ENCODE measurements at places on chromosomes 11 and 22.

GRCh38 chr22:20750461-20751184 is 23.3 kb upstream of the SERPIND1 start:
- DNase-seq: peak; percentile 86

DNA sequence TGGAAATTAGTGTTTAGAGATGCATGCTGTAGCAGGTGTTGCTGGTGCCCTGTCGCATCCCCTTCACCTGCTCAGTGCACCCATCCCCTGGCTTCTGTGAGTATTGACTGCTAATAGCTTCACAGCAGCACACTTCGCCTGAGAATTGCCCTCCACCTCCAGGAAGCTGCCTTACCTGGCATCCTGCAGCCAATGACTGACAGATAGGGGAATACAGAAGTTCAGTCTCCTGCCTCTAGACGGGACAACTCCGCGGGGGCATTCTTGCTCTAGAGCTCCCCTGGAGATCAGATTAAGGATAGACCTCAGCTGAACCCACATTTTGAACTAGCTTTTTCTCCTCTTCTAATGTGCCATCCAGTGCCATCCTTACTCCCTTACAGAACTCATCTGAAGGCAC is 9.3 kb upstream of the CD3E start:
- DNase-seq: no peak

DNA sequence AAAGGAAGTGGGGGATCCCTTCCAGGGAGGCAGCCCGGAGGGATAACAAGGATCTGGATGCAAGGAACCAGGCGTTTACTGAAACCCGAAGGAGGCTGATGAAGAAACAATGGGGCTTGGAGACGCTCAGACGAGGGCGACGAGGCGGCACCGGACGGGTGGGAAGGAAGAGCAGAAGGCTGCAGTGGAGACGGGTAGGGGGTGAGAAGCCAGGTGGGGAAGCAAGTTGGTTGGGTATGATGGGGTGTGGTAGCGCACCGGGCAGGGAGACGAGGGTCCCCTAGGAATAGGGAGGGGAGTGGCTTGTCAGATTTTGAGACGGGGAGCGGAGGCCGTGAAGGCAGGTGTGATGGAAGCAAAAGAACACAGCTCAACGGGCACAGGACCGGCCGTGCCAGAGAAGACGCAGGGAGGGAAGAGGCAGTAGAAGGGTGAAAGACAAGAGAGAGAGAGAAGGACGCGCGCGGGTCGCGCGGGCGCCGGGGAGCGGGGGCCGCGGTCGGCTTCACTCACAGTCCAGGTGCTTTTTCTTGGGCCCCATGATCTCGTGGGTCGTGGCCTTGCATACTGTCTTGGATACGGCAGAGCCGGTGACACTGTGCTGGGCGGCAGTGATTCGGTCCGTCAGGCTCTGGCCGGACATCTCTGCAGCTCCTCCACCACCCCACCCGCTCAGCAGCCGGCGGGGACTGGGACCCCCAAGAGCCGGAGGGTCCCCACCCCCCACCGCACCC is 579 bp downstream of the PICALM start:
- DNase-seq: peak; percentile 36

- DNase-seq: no peak
Measured at GRCh38 chr11:27248576-27249509, 114.2 kb downstream of the CCDC34 start.

DNA sequence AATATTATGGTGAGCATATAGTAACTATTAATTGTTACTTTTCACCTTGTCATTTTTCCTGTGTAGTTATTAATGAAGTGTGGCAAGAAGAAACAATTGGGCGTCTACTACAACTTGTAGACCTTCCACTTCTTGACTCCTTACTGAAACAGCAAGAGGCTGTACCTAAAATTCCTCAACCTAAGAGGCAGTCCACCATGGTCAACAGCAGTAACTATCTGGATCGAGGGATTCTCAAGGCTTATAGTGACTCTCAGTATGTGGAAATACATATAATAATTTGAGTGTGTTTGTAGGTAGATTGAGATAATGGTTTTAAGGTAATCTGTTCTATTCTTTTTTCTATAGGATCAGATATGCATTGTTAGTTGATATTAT is 10.8 kb upstream of the TCP11L1 start:
- DNase-seq: no peak

DNA sequence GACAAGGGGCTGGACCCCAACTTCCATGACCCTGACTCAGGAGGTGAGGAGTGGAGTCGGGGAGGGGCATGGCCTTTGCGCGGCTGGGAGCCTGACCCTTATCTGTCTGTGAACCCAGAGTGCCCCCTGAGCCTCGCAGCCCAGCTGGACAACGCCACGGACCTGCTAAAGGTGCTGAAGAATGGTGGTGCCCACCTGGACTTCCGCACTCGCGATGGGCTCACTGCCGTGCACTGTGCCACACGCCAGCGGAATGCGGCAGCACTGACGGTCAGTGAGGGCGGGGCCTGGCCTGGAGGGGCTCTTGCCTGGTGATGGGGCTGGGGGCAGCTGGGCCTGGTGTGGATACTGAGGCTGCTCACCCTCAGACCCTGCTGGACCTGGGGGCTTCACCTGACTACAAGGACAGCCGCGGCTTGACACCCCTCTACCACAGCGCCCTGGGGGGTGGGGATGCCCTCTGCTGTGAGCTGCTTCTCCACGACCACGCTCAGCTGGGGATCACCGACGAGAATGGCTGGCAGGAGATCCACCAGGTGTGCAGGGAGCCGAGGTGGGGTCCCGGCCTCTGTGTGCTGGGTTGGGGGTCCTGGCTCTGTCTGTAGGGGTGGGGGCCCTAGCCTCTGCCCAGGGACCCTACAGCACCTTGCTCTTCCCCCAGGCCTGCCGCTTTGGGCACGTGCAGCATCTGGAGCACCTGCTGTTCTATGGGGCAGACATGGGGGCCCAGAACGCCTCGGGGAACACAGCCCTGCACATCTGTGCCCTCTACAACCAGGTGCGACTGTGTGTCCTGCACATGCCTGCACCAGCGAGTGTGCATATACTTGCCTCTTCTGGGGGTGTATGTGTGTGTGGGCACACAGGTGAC is 6.3 kb downstream of the SHANK3 start:
- DNase-seq: no peak

- peak; percentile 24 for DNase-seq
Measured at GRCh38 chr11:120929664-120930154, 94.2 kb upstream of the TBCEL start.

DNA sequence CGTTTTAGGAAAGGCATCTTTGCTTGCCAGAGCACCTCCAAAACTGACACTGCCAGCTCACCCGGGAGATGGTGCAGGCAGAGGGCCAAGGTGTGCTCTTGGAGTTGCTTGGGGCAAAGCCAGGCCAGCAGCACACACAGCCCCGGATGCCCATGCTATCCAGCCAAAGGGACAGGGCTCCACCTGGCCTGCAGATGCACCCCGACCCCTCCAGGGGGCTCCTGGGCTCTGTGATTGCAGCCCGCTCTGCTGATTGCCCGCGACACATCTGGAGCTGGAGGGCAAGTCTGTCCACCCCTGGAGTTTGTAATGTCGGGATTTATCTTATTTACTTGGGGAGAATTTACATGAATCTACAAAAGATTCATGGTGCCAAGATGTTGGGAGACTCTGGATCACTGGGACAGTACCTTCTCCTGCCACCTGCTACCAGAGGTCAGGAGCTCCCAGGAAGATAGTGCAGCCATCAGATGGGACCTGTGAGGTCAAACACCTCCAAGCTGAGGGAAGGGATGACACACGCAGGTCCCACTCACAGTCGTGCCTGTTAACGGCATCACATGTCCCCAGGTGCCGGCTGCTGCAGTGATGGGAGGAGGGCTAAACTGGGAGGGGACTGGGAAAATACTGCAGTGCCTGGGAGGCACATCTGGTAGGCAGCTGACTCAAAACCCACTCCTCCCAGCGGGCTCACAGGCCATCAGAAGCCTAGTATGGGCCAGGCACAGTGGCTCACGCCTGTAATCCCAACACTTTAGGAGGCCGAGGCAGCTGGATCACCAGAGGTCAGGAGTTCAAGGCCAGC is 17.2 kb downstream of the CBX7 start:
- DNase-seq: no peak

DNA sequence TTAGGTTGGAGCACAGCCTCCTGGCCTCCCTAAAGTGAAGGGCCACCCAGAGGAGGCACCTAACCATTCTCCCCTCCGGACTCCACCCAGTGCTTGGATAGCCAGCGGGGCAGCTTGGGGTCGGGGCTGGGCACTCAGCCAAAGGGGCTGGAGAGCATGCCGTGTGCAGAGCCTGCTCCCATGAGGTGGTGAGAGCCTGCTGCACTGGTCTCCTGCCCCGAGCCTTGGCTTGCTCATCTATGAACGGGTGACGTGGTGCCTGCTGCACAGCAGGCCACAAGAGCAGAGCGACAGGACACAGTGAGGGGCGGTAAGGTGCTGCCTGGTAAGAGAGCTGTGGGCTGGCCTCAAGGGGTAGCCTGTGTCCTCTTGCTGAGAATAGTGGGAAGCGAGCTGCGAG is 14.0 kb upstream of the CCDC188 start:
- DNase-seq: no peak

DNA sequence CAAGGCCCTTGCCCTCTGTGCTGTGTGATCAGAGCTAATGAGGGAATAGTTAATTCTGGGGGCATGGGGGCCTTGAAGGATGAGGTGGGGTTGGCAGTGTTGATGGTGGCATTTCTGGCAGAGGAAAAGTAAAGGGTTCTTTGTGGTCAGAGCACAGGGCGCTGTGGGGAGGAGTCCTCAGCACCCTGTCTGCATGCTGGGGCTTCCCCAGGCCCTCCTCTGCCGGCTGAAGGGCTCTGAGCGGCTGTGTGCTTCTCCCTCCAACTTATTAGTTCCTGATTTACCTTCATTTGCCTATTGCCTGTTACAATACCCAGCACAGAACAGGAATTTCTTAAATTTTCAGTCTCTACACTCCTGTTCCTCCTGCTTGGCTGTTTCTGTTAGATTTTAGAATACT is 122.8 kb downstream of the HIPK3 start:
- DNase-seq: no peak

DNA sequence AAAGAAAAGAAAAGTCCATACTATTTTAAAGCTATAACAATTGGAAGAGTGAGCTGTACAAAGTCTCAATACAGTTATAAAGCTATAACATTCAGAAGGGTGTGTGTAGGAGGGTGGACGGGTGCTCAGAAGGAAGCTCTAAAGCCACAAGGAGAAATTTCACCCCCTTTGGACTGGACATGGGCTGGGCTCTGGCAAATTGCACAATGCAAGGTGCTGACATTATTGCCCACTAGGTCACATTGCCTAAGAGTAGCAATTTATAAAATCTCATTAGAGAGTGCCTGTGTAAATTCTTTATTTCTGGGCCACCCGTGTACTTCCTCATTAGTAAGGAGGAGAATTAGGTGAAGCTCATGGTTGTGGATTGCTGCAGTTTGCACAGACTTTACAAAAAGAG is 5.7 kb upstream of the APOBEC3A start:
- DNase-seq: no peak

GRCh38 chr11:98300719-98301118 is 720.0 kb upstream of the CNTN5 start:
- no peak for DNase-seq

DNA sequence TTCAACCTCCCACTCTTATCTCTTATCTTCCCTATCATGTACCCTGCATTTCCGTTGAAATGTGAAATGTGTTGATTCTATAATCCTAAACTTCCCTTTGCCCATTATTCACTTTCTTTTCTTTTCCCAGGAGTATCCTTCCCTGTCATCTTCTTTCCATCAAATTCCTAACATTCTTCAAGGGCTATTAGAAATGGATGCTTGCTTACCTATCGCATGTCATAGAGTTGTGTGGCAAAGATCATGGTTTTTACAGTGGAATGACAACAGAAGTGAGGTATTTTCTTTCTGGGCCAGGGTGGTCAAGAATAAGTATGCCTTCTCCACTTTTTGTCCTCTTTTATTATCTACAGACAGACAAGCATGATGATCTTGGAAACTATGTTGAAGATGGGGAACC is 124.4 kb upstream of the SLC5A12 start:
- DNase-seq: no peak

DNA sequence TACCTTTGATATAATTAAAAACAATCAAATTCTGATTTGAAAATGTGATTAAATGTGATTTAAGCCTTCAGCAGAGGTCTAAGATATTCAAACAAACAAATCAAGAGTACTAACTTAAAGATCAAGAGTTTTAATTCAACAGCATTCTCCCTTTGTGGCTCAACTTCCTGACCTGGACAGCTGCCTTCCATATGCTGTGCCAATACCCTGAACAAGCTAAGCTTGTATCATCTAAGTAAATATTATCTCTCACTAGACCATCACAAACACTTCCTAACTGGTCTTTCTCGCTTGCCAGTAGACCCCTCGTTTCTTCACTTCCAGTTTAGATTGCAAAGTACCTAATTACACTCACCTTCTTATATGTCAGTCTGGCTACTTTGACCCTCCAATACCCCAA is 35.9 kb upstream of the P4HA3 start:
- no peak for DNase-seq

DNA sequence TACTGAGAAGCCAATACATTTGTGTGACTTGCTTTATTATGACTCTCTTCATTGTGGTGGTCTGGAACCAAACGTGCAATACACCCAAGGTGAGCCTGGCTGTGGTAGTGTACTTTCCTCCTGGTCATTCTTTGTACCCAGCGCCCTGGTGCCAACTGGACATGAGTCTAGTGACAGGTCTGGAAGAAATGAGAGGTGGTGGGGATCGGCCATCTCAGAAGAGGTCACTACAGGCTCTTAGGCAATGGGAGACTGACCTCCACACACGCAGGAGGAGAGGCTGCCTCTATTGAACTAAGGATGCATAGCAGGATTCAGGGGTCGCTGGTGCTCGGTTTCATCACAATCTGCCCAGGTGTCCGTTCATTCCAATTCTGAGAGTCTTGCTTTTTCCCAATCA is 56.4 kb upstream of the RTL6 start:
- DNase-seq: no peak

- DNase-seq: no peak
Measured at GRCh38 chr11:15875943-15876342, 480.4 kb downstream of the SOX6 start.

DNA sequence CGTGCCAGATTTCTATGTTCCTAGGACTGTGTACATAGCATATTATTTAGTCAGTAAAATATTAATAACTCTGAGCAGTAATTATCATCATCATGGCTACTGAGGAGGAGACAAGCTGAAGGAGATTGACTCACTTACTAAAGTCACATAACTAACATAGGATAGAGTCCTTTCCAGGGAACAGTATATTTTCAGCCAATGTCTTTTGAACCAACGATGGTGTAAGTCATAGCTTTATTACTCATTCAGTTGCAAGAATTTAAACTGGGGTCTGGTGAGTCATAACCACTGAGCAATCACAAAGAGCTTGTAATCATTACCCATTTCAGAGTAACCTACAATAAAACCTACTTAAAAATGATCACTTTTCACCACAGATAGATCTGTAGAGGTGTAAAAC is 1564.8 kb upstream of the TENM4 start:
- DNase-seq: peak; percentile 2

- DNase-seq: no peak
Measured at GRCh38 chr11:66311470-66311964, 5.3 kb downstream of the CD248 start.

DNA sequence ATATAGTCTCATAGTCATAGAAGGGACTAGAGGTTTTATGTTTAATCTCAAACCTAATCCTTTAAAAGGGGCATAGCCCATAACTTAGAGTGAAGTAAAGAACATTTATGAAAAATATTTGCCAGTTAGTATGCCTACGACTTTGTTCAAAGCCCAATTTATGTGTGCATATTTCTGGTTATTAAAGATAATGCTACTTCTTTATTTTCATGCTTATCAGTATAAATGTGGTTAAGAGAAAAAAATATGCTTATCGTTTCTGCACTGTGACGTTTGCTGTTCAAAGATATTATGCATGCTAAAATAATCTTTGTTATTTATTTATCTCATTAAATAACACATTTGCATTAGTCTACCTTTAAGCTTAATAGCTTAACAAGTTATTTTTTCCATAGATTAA is 343.9 kb downstream of the DYNC2H1 start:
- DNase-seq: no peak
